Spinal cord (tissue), 10 donors: ENCODE measurements at places on chromosomes 12 and 14. TPM values are rescaled to one million over a fixed set of nuclear protein-coding genes. Genes with fewer than 3 reads are reported as not detected.

Gene PRICKLE1
- 74.6 TPM for total RNA-seq

Gene CCDC198
- total RNA-seq = 11.3 TPM

Gene APOLD1
- 36.1 TPM for total RNA-seq

Gene CLEC4C
- not detected for total RNA-seq

Gene GALC
- 35.6 TPM for total RNA-seq

Gene EFS
- total RNA-seq = 11.1 TPM

Gene KRT71
- total RNA-seq = 0.06 TPM

Gene PTGER2
- total RNA-seq = 2.4 TPM

Gene CLEC14A
- 11.1 TPM for total RNA-seq

Gene TAS2R31
- total RNA-seq = 18.3 TPM

Gene ACOT6
- not detected for total RNA-seq

Gene AKAP5
- 10.7 TPM for total RNA-seq

Gene FCF1
- 30.7 TPM for total RNA-seq

Gene CDKN3
- total RNA-seq = 16.3 TPM

Gene IL26
- total RNA-seq = 0.11 TPM

Gene CCDC38
- total RNA-seq = not detected

Gene ATL1
- 24.7 TPM for total RNA-seq

Gene TMEM263
- total RNA-seq = 49.6 TPM

Gene AHNAK2
- 39.3 TPM for total RNA-seq
